ENCODE measurements at places on chromosomes 5 and 9.

DNA sequence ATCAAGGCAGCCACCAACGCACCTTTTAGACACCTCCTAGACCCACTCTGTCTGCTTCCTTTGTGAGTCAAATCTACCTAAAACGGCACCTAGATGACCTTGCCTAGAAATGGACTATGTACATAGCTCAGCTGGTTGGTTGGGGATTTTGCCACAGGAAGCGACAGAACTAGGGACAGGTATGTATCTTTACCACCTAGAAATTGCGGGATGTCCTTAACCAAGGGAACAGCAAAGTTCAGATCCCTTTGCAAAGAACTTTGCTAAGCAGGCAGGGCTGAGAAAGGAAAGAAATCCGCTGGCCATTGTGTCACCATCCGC lies 2.0 kb upstream of the ENC1 start:
- H3K4me1 ChIP-seq = peaks cover 32% of the 10 kb centered on the region
- H3K4me3 ChIP-seq = no peak overlapping the region
- H3K27me3 ChIP-seq = peaks cover 20% of the 10 kb centered on the region
- DNase-seq = no peak

GRCh38 chr5:94967525-94967924 lies 317.4 kb downstream of the MCTP1 start:
- H3K4me1 ChIP-seq = no peaks in the 10 kb centered on the region
- no peak for DNase-seq
- H3K27me3 ChIP-seq = no peaks in the 10 kb centered on the region
- no peak overlapping the region for H3K4me3 ChIP-seq
- H3K27ac ChIP-seq = no peak overlapping the region

DNA sequence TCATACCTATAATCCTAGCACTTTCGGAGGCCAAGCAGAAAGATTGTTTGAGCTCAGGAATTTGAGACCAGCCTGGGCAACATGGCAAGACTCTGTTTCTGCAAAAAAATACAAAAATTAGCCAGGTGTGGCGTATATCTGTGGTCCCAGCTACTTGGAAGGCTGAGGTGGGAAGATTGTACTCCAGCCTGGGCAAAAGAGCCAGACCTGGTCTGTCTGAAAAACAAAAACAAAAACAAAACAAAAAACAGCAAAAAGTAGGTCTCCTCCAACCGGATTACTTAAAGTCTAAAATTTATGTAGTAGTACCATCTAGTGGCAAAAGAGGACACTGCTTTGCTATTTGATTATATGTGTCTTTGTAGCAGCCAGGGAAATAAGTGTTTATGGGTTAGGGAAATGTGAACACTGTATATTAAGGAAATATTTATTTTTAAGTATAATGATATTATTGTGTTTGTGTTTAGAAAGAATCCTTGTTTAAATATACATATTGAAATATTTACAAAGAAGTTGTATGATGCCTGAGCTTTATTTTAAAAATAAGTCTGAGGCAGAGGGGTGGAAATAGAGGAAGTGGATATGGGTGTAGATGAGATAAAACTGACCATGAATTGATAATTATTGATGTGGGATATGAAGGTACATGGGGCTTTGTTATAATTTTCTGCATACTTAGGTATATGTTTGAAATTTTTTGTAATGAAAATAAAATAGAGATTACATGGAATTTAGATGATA lies 20.0 kb downstream of the APC start:
- peak overlapping the region; percentile 33 for H3K27ac ChIP-seq
- peaks cover 36% of the 10 kb centered on the region for H3K36me3 ChIP-seq
- peaks cover 6% of the 10 kb centered on the region for H3K4me1 ChIP-seq
- H3K4me3 ChIP-seq = no peak overlapping the region
- peak; percentile 7 for DNase-seq

- no peak overlapping the region for H3K4me3 ChIP-seq
- H3K36me3 ChIP-seq = no peaks in the 10 kb centered on the region
- no peaks in the 10 kb centered on the region for H3K27me3 ChIP-seq
- no peak overlapping the region for H3K27ac ChIP-seq
Measured at GRCh38 chr5:96857924-96858323, 18.4 kb upstream of the ERAP2 start.

DNA sequence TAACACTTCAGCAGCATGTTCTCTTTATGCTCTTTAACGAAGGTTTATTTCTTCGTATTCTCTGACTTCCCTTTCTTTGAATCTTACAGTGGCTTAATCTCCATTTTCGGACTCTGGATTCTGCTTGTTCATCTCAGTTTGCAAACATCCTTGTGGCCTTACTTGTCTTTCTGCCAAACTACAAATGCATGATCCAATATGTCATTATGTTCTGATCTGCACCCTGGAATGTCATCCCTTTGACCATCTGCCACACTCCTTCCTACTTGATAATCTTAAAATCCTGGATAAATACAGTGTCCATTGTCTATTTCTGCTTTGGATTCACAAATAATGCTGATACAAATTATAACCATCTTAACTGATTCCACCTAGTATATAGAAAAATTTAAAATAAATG lies 499.2 kb downstream of the CDH18 start:
- no peaks in the 10 kb centered on the region for H3K4me1 ChIP-seq
- no peak for DNase-seq
- no peak overlapping the region for H3K27ac ChIP-seq

DNA sequence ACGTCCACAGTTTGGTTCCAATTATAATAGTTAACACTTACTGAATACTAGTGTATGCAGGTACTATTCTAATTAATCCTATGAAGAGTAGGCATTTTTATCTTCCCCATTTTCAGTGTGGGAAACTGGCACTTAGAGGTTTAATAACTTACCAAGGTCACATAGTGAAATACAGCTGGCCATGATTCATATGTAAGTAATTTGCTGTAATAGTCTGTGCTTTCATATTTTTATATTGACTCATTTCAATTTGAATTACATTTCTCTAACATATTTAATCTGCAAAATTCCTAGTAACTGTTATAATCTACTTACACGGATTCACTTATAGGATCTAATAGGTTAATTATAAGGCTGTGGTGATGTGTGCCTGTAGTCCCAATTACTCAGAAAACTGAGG lies 19.4 kb downstream of the CCNH start:
- peaks cover 37% of the 10 kb centered on the region for H3K36me3 ChIP-seq
- H3K27ac ChIP-seq = no peak overlapping the region
- H3K4me3 ChIP-seq = no peak overlapping the region
- no peaks in the 10 kb centered on the region for H3K27me3 ChIP-seq
- peaks cover 15% of the 10 kb centered on the region for H3K4me1 ChIP-seq

- H3K36me3 ChIP-seq = no peaks in the 10 kb centered on the region
- DNase-seq = no peak
- no peaks in the 10 kb centered on the region for H3K4me1 ChIP-seq
- no peak overlapping the region for H3K27ac ChIP-seq
Measured at GRCh38 chr5:120817044-120817985, 353.2 kb downstream of the PRR16 start.

DNA sequence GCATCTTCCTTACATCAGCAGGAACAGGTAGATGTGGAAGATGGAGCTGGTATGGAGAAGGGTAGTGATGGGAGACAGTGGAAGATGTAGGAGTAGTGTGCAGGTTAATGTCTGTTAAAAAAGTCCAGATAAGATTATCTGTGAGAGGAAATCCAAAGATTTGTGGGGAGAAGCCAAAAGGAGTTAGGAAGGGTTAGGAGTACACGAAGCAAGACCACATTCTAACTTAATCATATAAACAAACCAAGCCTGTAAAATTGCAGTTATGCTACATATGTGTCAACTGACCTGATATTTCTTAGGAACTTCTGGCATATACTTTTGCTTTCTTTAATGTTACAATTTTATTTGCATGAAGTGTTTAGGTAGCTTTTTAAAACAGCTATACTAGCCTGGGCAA lies 142.1 kb upstream of the DMRT1 start:
- DNase-seq = no peak
- no peaks in the 10 kb centered on the region for H3K36me3 ChIP-seq
- H3K4me1 ChIP-seq = peaks cover 9% of the 10 kb centered on the region
- no peaks in the 10 kb centered on the region for H3K27me3 ChIP-seq

GRCh38 chr5:94769996-94770395 lies 151.5 kb downstream of the SLF1 start:
- H3K36me3 ChIP-seq = no peaks in the 10 kb centered on the region
- no peak for DNase-seq
- no peak overlapping the region for H3K27ac ChIP-seq
- no peaks in the 10 kb centered on the region for H3K4me1 ChIP-seq
- H3K27me3 ChIP-seq = peaks cover 3% of the 10 kb centered on the region

- H3K27ac ChIP-seq = no peak overlapping the region
- no peak for DNase-seq
- no peak overlapping the region for H3K4me3 ChIP-seq
- peaks cover 1% of the 10 kb centered on the region for H3K36me3 ChIP-seq
Measured at GRCh38 chr9:35871545-35871944, 1.3 kb upstream of the OR13J1 start.

DNA sequence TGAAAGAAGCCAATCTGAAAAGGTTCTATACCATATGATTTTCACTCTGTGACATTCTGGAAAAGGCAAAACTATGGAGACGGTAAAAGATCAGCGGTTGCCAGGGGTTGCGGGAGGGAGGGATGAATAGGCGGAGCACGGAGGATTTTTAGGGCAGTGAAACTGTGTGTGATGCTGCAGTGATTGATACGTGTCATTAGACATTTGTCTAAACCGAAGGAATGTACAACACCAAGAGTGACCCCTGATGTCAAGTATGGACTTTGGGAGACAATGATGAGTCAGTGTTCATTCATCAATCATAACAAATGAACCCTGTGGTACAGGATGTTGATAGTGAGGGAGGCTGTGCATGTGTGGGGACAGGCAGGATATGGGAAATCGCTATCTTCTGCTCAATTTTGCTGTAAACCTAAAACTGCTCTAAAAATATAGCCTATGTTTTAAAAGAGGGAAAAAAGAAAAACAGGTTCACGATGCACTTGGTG lies 34.4 kb downstream of the ERGIC1 start:
- H3K27ac ChIP-seq = peak overlapping the region; percentile 84
- no peak overlapping the region for H3K4me3 ChIP-seq
- H3K4me1 ChIP-seq = peaks cover 39% of the 10 kb centered on the region
- H3K27me3 ChIP-seq = no peaks in the 10 kb centered on the region

- no peak overlapping the region for H3K4me3 ChIP-seq
- no peaks in the 10 kb centered on the region for H3K4me1 ChIP-seq
- H3K27me3 ChIP-seq = peaks cover 2% of the 10 kb centered on the region
Measured at GRCh38 chr5:135456238-135457099, 4.3 kb upstream of the TIFAB start.

DNA sequence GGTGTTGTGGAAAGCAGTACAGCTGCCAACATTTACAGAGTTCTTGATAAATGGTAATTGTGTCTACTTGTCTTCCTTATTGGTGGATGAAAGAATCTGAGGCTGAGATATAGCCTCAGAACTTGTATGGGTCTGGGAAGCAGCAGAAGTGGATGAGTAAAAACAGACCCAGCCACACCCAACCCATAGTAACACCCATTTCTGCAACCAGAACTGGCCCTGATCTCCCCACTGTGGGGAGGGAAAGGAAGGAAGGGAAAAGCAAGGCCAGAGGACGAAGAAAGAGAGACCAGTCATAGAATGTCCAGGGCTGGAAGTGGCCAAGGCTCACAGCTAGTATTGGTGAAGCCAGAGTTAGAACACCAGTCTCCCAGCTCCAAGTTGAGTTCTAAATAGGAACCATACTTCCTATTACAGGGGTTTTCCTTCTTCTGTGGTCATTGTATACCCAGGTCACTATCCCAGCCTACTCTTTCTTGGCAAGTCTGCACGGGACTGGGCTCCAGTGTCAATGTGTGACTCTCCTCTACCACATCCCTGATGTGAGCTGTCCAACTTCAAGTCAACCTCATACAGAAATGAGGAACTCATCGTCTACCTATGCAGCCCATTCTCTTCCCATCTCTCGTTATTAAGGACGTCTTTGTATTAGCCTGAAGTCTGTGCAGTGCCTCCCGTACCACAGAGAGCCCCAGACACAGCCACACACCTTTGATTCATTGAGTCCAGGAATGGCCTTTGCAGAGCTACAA lies 35.9 kb downstream of the ITK start:
- H3K4me3 ChIP-seq = peak overlapping the region; percentile 62
- peaks cover 93% of the 10 kb centered on the region for H3K4me1 ChIP-seq
- no peaks in the 10 kb centered on the region for H3K27me3 ChIP-seq
- H3K36me3 ChIP-seq = peaks cover 77% of the 10 kb centered on the region

DNA sequence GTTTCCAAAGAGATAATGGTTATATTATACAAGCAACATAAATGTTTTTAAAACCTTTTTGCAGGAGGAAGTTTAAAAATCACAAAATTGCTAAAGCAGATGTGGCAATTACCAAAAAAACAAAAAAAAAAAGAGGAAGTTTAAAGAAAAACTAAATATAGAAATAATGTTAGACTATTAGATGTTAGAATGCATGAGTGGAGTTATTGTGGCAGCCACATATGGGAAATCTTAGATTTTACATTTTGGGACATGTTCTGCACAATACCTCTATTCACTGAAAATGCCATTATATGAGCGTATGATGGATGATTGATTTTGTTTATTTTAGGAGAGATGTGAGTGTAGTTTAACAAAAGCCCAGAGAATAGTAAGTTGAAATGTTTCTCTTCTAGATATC lies 31.2 kb upstream of the DTWD2 start:
- H3K27ac ChIP-seq = no peak overlapping the region
- DNase-seq = no peak
- H3K27me3 ChIP-seq = no peaks in the 10 kb centered on the region
- H3K36me3 ChIP-seq = no peaks in the 10 kb centered on the region
- H3K4me3 ChIP-seq = no peak overlapping the region
- peaks cover 52% of the 10 kb centered on the region for H3K4me1 ChIP-seq

- no peak overlapping the region for H3K4me3 ChIP-seq
- H3K36me3 ChIP-seq = peaks cover 2% of the 10 kb centered on the region
- H3K4me1 ChIP-seq = peaks cover 7% of the 10 kb centered on the region
- no peak overlapping the region for H3K27ac ChIP-seq
- H3K27me3 ChIP-seq = peaks cover 13% of the 10 kb centered on the region
Measured at GRCh38 chr5:150305557-150305956, 2.9 kb upstream of the ARSI start.

DNA sequence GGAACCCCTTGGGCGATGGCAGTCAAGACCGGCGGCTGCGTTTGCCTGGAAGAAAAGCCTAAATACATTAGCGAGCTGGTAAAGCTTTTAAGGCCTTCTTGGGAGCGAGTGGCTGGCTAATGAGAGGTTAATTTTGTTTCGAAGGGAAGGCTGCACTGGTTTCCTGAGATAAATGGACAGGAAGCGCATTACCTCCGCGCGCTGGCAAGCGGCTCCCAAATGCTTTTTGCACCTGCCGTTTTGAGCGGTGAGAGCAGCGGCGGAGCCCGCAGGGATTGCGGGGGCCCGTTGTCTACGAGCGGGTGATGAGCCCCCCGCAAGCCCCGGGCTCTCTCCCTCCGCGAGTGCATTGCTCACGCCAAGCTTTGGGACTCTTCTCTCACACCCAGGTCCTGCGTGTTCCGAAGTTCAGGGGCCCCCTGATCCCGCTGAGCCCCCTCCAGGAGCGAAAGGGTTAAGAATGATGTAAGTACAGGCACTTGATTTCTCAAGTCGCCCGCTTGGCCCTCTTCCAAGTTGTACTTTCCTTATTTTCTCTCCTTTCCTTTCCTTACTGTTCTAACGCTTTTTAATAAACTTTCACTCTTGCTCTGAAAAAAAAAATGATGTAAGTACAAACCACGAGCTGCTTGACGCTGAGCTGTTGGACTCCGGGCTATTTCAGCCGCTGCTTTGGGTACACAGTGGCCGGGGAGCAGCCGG lies 3.1 kb upstream of the RGMB start:
- H3K4me1 ChIP-seq = peaks cover 66% of the 10 kb centered on the region
- peaks cover 37% of the 10 kb centered on the region for H3K27me3 ChIP-seq
- H3K27ac ChIP-seq = peak overlapping the region; percentile 76
- no peaks in the 10 kb centered on the region for H3K36me3 ChIP-seq
- peak overlapping the region; percentile 92 for H3K4me3 ChIP-seq

GRCh38 chr5:136811086-136811485 lies 445.7 kb upstream of the TRPC7 start:
- no peak overlapping the region for H3K4me3 ChIP-seq
- no peaks in the 10 kb centered on the region for H3K36me3 ChIP-seq
- no peaks in the 10 kb centered on the region for H3K27me3 ChIP-seq

All from naive thymus-derived CD8-positive, alpha-beta T cell (primary cell).